ENCODE measurements at places on chromosomes 16 and 17.

- no peak for DNase-seq
Observed at GRCh38 chr17:52027620-52028295, 130.8 kb downstream of the CA10 start.

DNA sequence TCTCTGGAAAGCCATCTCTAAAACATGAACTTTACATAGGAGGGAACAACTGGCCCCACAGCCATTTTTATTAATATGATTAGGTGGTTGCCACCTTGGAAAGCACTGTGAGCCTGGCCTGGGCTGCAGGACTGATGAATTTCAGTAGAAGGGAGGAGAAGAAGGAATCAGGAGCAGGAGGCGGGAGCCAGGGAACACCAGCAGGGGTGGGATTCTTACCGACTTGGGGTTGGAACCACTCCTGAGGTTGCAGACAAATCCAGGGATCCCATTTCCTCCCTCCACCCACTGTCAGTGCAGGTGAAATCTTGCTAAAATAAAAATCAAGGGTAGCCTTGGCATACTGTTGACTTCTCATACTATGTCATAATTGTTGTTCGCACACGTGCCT is 16.9 kb upstream of the MAP3K14 start:
- no peak for DNase-seq

DNA sequence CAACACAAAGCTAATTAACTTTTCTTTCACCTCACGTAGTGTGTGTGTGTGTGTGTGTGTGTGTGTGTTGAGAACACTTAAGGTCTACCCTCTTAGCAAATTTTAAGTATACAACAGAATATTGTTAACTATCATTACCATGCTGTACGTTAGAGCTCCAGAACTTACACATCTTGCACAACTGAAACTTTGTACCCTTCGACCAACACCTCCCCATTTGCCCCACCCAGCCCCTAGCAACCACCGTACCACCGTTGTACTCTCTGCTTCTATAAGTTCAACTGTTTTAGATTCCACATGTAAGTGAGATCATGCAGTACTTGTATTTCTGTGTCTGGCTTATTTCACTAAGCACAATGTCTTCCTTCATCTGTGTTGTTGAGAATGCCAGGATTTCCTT is 28.1 kb upstream of the MLYCD start:
- no peak for DNase-seq

DNA sequence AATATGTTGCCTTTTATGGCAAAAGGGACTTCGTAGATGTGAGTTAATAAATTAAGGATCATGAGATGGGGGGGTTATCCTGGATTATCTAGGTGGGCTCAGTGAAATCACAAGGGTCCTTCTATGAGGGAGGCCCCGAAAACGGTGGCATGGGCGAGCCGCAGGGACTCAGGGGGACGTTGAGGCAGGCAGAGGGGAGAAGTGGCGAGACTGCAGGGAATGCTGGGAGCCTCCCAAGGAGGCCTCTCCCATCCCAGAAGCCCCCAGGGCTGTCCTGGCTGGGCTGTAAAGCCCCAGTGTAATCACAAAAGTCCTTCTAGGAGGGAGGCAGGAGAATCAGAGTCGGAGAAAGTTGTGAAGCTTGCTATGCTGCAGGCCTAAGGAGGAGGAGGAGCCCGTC is 35.0 kb downstream of the ITGAE start:
- DNase-seq: no peak

DNA sequence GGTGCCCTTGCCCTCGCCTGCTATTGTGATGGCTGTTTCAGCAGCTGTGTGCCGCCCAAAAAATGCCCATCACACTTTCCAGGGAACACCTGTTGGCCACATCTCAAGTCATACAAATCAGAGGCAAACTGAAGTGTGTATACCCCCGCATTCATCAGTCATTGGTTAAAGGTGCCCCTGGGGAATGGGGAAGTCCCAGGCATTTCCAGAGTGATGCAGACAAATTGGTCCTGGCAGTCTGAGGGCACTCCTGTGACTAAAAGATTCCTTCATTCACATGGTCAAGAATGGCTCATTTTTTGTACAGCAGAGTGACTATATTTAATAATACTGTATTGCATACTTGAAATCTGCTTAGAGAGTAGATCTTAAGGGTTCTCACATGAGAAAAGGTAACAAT is 102.9 kb upstream of the TMEM97 start:
- no peak for DNase-seq

DNA sequence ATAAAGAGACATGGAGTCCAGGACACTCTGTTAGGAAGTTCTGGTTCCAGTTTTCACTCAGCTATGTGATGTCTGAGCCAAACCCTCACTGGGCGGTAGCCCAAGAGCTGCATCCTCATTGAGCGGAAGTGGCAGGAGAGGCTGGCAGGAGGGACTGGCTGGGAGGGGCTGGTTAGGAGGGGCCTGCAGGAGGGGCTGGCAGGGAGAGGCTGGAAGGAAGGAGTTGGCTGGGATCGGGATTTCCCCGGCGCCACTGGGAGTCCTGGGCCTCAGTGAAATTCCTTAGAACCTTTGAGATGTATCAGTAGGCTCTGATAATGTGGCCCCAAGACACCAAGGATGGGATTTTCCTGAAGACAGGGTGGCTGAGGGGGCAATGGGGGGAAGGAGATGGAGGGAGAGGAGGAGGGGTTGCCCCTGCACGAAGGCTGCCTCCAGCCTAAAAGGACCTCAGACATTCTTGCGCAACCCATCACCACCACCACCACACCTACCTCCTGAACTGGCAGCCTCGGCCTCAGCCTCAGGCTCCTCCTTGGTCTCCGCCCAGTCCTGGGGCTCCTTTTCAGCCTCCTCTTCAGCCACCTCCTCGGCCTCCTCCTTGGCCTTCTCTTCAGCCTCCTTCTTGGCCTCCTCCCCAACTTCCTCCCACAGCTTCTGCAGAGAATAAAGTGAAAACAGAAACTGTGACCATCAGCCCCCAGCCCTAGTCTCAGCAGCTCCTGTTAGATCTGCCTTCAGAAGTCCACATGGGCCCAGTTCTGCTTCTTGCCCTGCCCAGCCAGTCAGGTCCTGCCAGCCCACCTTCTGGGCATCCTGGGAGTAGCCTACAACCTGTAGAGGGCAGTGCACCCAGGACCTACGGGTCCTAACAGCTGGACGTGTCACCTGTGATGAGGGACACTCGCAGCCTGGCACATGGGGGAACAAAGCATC is 31.7 kb downstream of the CNGB1 start:
- no peak for DNase-seq

DNA sequence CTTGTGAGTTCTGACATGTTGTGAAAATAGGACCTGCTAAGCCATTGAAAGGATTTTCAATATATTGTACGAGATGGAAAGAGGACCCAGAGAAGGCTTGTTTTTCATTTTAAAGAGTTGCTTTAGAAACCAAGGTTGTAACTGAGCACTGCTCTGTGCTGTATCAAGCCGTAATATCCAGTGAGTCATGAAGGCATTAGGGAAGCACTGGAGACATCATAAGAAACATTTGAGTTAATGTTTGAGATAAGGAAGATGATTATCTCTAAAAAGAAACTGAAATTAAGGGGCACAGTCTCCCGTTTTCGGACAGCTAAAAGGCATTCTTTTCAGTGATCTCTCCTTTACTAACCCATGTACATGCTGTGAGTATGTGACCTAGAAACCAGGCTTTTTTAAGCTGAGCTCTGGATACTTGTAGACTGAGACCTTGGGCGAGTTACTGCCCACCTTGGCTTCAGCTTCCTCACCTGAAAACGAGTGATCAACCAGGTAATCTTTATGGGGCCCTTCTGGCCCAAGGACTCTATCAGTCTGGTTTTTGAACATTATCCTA is 149.2 kb upstream of the TBX2 start:
- no peak for DNase-seq

DNA sequence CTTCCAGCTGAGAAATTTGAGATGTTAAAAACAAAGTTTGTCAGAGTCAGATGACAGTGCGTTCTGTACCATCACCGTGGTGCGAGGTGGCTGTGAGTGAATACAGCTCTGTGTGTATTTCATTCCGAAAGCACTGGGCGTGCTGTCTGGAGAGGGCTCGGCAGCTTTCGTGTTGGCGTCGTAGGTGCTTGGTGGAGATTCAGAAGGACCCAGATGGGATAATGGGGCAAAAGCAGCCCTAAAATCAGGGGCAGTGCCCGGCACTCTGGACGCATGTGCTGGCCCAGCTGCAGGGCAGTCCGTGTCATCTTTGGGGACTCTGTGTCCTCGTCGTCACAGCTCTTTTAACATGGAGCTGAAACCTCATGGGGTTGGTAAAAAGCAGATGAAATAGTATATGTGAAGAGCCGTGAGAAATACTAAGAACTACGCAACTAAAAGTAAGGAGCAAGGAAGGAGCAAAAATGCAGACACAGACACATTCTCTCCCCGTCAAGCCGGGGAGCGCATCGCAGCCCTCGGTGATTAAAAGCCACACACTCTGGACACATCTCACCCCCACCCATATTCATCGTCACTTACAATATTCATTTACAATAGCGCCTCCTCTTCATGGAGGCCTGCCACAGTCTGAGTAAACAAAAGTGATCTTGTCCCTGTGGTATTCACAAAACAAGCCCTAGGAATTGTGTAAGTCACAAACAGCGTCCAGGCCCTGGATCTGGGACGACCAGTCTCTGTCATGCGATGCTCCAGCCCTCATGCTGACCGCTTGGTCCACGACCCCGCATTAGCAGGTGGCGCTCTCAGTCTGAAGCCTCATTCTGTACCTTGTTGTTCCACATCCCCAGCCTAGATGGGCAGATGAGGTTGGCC is 206.7 kb downstream of the RPTOR start:
- DNase-seq: no peak

GRCh38 chr17:45313421-45313771 is 3.4 kb downstream of the MAP3K14 start:
- DNase-seq: no peak

DNA sequence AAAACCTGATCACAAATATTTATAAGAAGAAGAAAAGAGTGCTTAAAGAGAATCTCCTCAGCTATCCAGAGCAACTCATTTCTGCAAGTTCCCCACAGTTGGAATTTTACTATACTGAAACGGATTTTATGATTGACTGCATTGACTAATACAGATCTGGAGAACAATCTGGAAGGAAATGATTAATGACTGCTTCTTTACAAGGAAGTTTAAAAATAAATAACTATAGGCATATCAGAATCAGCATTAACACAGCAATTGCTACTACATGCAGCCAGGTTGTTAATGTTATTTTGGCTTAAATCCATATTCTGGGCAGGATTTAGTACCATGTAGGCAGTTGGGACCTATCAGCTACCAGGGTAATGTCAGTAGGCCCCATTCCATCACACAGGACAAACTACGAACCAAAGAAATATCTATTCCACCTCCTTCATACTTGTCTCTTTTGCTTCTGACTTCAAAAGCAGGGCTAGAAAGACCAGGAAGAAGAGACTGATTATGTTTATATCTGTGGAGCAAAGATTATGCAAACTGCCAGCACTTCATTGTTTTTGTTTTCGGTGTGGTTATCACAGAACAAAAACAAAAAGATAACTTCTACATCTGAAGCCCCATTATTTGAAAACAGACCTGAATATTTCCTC is 3.9 kb downstream of the SKAP1 start:
- DNase-seq: no peak

DNA sequence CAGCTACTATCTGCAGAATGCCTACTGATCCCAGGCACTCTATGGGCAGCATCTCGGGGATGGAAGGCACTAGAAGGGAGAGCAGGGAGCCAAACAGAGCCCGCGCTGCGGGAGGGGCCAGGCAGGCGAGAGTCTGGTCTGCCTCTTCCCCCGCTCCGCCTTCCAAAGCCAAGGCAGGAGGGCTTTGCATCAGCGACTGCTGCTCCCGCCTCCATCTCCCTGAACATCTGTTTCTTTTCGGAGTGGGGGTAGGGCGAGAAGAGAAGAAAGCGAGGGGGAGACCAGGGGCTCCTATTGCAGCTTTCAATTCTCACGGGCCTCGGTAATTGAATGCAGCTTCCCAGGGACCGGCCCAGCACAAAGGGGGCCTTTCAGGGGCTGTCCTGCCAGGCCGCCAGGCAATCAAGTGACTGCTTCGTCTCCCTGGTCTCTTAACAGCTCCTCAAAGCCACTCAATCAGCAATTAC is 31.4 kb upstream of the CDC42EP4 start:
- DNase-seq: no peak

- no peak for DNase-seq
Observed at GRCh38 chr16:84718-85406, 6.8 kb downstream of the MPG start.

DNA sequence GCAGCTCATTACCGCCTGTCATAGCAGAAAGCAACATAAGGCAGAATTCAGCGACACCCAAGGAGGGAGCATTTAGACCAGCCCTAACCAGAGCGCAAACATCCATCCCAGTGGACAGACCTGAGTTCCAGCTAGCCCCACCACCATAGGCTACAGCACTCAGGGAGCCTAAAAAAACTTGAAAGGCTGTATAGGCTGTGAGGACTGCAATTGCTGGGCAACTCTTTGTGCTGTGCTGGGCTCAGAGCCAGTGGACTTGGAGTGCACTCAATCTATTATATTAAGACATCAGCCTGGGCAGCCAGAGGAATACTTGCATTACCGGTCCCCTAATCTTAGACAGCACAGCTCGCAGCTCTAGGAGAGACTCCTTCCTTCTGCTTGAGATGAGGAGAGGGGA is 207.3 kb downstream of the KIF2B start:
- DNase-seq: no peak

- DNase-seq: no peak
Observed at GRCh38 chr16:87895641-87896141, 26.4 kb upstream of the SLC7A5 start.

DNA sequence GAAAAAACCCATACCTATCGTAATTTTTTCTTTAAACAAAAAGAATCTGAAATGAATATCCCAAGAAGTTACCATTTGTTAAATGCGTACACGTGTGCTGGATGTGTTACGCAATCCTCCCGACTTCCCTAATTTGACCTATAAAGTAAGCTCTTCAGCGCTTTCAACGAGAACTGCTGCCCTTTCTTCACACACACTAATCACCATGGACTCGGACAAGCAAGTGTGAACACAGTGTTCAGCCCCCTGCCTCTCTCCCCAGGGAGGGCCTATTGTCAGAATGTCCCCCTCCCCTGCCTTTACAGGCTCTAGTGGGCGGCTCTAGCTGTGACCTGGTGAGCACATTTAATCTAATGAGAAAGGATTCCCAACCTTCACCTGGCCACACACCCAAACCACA is 216.1 kb downstream of the CEP112 start:
- DNase-seq: no peak

GRCh38 chr17:40448213-40448638 is 5.0 kb downstream of the IGFBP4 start:
- DNase-seq: no peak

DNA sequence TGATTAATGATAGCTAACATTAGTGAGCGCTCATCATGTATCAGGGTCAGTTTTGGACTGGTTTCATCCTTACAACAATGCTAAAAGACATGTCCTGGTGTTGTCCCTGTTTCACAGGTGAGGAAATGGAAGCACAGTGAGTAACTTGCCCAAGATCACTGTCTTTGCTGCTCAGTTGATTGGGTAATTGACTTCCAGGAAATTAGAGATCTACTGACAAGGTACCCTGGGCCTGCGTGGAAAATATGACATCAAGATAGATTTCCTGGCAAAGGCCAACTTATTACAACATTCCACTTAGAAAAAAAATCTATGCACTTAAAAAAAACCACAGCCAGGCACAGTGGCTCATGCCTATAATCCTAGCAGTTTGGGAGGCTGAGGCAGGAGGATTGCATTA is 96.3 kb downstream of the CYLD start:
- no peak for DNase-seq

Measured in HS-27A (cell line).